Aorta (tissue), 5 donors: ENCODE measurements at places on chromosomes 6 and 20.

- no peak for DNase-seq
Observed at GRCh38 chr6:148866657-148867268, 119.9 kb downstream of the UST start.

DNA sequence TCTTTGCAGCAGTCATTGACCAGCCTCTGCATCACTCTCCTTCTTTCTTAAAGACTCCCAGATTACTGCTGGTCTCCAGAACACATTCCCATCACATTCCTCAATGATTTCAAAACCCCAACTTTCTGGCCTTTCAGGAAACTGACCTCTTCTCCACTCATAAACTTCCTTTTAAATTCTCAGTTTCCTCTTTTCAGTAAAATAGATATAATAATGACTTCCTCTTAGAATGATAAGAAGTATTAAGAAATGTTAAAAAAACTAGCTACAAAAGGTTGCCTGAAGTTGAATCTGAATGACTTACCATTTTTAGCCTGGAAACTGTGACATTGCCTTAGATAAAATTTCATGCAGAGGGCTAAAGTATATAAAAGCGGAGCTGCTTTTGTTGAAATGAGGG lies 239.3 kb downstream of the OGFRL1 start:
- no peak for DNase-seq

DNA sequence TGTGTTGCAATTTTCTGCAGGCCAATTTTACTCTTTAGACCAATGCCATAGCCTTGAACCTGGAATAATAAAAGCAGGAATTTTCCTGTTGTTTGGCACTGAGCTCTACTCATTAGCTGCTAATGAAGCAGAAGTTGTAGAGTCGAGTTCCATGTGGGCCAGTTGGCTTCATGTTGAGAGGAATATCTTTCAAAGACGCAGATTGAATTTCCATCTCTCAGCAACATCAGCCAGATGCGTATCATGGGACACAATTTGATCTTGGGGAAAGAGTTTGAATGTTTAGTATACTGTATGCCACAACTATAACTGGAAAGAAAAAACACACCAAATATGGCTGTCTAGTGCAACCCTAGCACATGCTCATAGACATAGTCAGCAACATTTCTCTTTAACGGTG lies 259.6 kb downstream of the BCKDHB start:
- no peak for DNase-seq

DNA sequence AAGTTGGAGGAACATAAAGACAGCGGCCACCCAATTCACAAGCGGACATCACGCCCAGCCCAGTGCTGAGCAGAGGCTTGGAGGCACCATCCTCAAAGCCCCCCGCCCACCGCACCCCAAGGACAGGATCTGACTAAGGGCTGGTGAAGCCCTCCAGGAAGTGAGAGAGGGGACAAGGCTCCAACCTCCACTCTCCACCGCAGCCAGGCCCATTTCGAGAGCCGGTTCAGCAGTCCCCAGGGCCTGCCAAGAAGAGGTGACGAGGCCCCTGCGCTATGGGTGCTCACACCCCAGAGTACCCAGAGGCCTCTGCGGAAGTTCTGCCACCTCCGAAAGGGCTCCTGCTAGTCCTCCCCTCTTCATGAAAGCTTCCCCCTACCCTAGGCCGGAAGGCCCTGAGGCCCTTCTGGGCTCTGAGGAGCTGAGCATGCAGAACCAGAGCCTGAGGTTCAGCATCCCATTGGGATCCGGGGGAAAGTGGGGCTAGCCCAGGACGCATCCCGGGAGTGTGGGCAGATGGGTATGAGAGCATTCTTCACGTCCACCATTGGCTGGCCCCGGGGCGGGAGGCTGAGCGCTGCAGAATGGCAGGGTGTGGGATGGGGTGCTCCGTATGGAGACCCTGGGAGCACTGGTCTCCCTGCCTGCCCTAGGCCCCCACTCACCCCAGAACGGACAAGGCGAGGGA lies 2.5 kb downstream of the GRM4 start:
- DNase-seq = no peak
